ENCODE measurements at places on chromosomes 3 and 15.

DNA sequence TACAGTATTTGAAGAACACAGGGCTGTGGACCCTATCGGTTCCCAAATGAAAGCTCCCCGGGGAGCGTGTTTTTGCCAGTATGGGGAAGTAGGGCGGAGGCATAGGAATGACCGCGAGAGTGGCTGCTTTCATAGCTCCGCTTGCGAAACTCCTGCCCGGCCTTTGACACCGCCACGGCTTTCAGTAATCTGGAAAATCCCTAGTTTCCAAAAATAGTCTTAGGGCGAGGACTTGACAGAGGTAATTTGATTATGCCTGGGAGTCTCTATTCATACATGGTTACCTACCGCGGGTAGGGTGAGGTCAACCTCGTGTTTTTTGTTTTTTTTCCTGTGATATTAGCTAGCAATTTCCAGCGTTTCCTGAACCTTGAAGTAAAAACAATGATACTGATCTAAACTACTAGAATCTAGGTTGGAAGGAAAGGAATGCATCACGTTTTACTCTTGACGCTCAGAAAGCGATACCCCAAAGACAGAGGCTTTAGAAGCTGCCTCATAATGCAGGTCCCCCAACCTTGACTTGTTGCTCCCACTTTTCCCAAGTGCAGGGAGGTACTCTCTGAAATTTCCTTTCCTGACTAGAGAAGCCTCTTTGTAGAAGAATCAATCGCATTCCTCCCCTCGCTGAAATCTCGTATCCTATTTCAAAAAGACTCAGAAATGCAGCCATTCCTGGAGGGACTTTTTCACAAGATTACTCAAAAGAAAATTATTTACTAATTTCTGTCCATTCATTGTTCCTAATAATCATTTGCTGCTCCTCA lies 894 bp upstream of the CCNL1 start:
- peak; percentile 11 for DNase-seq

DNA sequence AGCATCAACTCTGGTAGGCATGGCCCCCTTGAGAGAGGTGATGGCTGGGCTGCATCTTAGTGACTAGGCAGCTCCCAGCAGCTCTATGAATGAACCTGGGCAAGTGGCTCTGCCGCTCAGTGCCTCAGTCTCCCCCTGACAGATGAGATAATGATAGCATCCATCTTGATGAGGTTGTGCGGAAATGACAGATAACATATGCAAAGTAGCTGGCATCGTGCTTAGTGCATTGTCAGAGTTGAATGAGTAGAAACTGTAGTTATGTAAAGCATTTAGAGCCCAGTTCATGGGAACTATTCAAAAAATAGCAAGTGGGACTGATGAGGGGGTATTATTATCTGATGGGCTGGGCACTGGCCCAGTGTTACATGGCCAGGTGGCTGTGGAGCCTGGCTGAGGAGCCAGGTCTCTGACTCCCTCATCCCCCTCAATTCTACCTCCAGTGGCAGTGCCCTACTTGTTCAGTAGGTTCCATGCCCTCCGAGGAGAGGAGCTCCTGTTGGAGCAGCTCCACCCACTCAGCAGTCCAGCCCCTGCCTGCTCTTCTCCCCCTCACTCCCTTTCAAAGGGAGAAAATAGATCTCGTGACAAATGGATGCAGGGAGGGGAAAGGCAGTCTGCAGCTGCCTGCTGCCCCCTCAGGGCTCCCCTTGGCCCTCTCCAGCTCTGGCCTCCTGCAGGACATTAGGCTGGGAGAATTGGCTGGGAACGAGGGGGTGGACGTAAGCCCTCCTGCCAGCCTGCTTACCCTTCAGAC lies 6.6 kb downstream of the PRKCD start:
- DNase-seq: no peak

DNA sequence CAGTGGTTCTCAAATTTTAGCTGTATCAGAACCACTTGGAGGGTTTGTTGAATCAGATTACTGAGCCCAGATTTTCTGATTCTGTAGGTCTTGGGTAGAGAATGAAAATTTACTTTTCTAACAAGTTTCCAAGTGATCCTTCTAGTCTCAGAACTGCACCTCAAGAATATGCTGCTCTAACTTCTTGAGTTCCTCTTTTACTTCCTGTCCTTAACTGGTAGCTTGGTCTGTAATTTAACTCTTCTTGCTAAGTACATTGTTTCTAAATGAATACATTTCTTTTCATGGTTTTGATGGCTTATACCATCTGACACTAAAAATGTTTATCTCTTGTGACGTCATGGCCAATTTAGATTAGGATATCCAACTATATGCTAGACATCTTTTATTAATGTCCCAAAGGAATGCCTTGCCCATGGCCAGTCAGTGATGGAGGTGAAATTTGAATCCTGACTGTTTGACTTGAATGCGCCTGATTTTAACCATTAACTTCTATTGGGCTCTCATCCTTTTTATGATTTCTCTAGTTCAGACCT lies 262.6 kb upstream of the NAALADL2 start:
- DNase-seq: no peak

- no peak for DNase-seq
Measured at GRCh38 chr15:78405336-78405924, 32.6 kb upstream of the IREB2 start.

DNA sequence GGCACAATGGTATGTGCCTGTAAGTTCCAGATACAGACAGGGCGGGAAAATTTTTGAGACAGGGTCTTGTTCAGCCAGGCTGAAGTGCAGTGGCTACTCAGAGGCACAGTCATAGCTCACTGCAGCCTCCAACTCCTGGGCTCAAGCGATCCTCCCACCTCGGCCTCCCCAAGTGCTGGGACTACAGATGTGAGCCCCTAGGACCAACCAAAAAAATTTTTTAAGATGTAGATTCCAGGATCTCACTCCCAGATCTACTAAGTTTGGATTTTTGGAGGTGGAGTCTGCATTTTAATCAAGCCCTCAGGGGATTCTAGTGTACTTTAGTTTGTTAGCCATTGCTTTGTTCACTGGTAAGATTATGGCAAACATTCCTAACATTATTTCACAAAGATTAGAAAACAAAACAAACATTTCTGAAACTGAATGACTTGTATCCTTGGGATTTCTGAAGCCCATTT lies 2.7 kb downstream of the LIPH start:
- DNase-seq: no peak

- DNase-seq: no peak
Measured at GRCh38 chr15:68962465-68962864, 32.1 kb downstream of the SPESP1 start.

- no peak for DNase-seq
Measured at GRCh38 chr3:180749796-180750195, 70.5 kb upstream of the CCDC39 start.

GRCh38 chr15:41691471-41691870 lies 31.3 kb downstream of the MGA start:
- DNase-seq: no peak

DNA sequence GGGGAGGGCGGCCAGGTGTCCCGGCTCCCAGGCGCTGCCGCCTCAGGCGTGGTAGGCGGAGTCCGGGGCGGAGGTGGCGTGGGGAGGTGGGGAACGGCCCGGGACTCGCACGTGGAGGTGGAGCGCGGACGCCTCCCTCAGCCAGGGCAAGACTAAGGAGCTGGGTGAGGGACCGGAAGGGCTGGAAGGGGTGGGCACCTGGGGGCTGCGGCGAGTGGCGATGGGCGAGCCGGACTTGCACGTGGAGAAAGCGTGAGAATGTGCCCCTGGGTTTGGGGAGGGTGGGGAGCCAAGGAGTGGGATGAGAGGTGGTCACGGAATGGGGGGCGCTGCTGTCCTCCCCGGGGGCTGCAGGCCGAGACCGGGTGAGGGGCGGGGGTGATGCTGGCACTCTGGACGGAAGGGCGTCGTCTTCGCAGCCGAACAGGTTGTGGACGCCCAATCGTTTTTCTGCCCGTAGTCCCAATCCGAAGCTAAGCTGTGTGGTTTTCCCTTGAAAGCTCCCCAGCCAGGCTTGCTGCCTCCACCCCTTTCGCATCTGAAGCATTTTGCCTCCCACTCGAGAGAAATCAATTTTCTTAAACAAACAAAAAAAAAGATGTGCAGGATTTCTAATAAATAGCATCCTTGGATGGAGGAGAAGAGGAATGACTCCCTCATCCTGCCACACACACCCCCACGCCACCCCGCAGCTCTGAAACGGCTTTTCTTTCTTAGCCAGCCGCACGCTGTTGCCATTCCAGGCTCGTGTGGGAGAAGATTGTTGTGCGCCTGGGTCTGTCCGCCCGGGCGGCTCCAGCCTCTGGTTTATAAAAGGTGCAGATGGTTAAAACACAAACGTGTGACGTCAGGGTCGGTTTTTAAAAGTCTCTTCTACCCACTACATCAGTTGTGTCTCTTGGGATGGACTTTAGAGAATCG lies 62.5 kb upstream of the ANKRD28 start:
- DNase-seq: no peak

- no peak for DNase-seq
Measured at GRCh38 chr3:138767498-138768104, 67.1 kb downstream of the PIK3CB start.

DNA sequence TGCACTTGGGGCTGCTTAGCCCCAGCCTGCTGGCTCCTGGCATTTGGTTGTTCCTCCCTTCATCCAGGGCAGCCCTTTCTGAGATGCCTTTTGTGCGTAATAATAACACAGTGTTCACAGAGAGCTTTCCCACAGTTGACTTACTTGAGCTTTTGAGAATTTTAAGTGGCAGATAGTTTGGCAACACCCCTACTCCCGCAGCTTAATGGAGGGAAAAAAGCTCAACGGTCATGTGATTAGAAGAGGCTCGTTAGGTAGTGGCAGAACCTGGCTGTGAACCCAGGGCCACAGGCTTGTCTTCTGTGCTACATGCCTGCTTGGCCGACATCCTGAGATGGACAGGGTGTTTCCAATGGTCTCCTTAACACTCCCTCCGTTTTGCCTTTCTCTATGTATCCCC lies 4.7 kb downstream of the KBTBD13 start:
- DNase-seq: no peak

DNA sequence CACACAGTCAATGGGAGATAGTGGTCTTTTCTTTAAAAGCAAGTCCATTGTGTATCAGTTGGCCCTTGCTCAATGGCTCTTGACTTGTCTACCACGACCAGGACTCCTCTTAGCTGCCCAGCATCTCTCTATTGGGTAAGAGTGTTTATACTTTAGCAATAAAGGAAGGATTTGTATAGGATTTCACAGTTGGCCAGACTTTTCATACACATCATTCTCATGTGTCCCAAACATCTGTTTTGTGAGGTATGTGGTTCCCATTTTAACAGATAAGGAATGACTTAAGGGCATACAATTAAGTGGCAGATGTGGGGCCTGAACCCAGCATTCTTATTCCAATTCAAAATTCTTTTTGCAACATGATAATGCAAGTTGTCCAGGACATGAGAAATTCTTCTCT lies 191.5 kb downstream of the CHST2 start:
- DNase-seq: no peak

DNA sequence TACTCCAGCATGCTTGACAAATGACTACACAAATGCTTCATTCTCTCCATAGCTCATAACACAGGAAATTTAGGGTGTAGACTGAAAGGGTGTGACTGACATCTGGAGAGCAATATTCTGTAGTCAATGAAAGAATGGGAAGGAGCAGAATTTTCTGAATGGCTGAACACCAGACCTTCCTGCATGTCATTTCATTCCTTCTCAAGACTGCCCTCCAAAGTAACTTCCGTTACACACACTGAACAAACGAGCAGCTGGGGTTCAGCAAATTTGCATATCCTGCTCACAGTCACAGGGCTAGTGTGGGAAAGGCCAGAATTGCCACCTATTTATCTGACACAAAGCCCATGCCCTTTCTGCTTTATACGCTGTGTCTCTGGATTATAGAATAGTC lies 325.0 kb upstream of the CFAP20DC start:
- no peak for DNase-seq

GRCh38 chr3:188497021-188497420 lies 343.1 kb downstream of the LPP start:
- no peak for DNase-seq

GRCh38 chr3:30508339-30508738 lies 98.1 kb upstream of the TGFBR2 start:
- DNase-seq: no peak

DNA sequence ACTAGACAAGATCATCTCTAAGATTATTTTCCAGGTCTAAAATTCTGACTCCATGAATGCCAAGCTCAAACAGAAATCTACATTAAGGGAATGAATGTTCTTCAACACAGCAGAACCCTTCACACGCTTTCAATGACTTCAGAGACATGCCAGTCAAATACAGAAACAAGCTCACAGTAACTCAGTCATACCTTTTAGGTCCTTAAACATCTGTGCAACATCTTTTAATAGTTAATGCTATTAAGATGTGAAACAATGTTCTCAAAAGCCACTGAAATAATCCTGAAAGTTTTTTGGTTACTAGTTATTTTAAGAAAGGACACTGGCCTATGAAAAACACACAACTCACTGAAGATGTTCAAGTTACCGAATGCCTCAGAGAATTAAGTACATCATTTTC lies 2.5 kb downstream of the DLG1 start:
- DNase-seq: no peak

DNA sequence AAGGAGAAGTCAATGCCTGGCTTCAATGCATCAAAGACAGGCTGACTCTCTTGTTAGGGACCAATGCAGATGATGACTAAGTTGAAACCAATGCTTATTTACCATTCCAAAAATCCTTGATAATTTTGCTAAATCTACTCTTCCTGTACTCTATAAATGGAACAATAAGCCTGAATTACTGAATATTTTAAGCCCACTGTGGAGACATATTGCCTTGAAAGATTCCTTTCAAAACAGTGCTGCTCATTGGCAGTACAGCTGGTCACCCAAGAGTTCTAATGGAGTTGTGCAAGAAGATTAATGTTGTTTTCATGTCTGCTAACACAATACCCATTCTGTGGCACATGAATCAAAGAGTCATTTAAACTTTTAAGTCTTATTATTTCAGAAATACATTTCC lies 181.0 kb upstream of the CBLB start:
- DNase-seq: no peak

- no peak for DNase-seq
Measured at GRCh38 chr3:47266709-47267489, 15.7 kb downstream of the KIF9 start.

- DNase-seq: no peak
Measured at GRCh38 chr15:51814606-51815005, 14.8 kb upstream of the TMOD3 start.

DNA sequence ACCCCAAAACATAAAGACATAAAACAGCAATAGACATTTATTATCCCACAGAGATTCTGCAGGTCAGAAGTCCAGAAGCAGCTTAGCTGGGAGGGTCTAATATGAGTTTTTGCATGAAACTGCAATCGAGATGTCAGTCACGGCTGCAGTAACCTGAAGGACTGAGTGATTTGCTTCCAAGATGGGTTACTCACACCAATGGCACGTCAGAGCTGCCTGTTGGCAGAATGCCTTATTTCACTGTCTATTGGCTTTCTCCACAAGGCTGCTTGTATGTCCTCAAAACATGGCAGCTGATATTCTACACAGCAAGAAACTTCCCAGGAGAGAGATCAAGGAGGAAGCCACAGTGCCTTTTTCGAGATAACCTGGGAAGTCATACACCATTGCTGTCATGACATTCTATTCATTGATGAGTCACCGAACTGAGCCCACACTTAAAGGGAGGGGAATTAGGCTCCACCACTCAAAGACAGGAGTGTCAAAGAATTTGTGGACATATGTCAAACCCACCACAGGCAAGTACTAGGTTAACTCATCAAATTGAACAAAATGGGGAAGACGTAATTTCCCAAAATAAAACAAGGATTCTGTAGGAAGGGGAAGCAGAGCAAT lies 122.2 kb downstream of the SYNPR start:
- no peak for DNase-seq
